ENCODE measurements at places on chromosomes 4 and X. TPM values are rescaled to one million over a fixed set of nuclear protein-coding genes. Genes with fewer than 3 reads are reported as not detected.

Gene EDA2R
- total RNA-seq, result 23.8 TPM

Gene ZNF185
- total RNA-seq, result 3.6 TPM

Gene TBC1D8B
- 10.4 TPM for total RNA-seq

Gene ADH1B
- total RNA-seq, result 0.36 TPM

DNA sequence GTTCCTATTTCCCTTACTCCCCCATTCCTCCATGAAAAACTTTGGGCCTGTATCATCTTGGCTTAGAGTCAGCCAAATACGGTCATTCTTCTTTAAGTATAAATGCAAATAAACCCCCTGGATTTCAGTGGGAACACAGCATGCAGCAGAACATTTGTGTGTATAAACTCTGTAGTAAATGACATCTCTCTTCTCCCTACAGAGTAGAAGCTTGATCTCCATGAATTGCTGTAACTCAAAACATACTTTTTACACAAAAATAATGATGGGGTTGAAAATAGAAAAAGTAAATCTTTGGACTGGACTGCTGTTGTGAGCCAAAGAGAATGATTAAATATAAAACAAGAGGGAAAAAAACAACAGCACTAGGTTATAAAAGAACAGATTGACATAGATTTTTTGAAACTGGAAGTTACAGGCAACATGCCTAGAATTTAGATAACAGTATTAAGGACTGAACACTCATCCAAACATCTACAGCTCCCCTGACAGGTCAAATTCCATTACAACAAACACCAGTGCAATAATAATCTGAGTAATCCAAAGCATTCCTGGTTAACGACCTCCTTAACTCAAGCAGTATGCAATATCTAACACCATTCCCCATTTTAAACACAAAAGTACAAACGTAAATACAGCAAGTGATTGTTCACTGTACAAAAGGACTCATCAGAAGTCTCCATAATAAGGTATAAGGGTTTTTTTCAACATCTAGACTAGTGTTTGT, 30.7 kb downstream of the TSPAN5 start:
- DNase-seq, result peak; percentile 81

GRCh38 chr4:4332529-4332928, 42.5 kb downstream of the ZBTB49 start:
- no peak for DNase-seq

GRCh38 chrX:111086591-111087006, 9.4 kb upstream of the PAK3 start:
- no peak for DNase-seq

DNA sequence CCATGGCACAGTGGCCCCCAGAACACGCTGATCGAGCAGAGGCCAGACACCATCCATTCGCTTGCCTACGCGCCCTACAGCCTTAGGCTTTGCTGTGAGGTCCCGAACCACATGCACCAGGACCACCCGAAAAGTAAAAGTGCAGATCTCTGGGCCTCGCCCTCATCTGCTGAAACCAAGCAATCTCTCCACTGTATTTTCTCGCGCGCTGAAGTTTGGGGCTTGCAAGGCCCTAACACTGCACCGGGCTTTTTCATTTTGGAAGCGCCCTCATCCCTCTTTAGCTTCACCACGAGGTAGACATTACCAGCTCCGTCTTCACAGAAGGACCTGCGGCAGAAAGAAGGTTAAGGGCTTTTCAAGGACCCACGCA, 21.2 kb downstream of the NKX3-2 start:
- no peak for DNase-seq

DNA sequence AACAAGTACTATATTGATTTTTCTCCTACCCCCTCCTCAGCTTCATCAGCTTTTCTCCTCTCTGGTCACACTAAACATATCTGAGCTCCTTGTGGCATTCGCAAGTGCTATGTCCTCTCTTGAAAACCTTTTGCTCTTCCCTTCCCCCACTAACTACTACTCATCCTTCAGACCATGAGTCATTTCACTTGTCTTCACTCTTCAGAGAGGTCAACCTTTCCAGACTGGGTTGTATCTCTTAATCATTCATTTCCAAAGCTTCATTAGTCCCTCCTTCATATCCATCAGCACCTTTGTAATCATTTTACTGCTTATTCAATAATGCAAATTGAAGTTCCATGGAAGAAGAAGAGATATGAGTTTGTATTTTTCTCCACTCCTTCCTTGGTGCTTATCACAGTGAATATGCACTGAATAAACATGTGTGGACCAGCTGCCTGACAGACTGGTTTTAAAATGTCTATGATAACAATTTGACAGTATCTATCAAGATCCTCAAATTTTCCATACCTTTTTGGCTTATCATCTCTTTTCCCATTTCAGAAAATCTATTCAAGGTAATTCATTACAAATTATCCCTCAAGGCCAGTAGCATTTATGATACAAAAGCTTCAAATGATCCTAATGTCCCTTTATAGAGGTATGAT, 28.4 kb downstream of the DDX60L start:
- peak; percentile 71 for DNase-seq

DNA sequence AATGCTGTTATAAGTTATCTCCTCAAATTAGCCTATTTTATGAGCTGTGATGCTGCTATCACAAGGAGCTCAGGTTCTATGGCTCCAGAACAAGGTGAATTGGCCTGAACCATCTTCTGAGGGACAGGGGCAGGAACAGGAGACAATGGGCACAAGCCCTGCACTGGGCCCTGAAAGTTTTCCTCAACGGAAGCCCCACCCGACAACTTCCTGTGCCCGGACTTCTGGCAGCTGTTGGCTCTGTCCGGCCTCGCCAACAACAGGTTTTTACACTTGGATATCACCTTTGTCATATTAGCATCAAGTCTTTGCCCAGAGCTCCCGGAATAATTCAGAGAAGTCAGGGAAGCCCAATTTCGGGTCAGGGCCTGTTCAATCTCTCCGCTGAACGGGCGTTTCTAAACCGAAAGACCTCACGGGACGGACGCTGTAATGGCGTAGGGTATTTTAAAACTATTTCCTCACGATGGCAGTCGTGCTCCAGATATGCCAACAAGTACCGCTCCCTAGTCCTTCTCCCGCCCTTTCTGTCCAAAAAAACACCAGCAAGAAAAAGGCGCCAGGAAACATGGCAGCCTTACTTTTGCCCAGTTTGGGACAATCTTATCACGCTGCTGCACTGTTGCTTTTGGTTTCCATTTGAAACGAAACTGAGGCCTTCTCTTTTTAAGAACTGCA, 201.0 kb upstream of the STK26 start:
- peak; percentile 85 for DNase-seq

GRCh38 chr4:41927796-41928499, 7.3 kb upstream of the TMEM33 start:
- no peak for DNase-seq

DNA sequence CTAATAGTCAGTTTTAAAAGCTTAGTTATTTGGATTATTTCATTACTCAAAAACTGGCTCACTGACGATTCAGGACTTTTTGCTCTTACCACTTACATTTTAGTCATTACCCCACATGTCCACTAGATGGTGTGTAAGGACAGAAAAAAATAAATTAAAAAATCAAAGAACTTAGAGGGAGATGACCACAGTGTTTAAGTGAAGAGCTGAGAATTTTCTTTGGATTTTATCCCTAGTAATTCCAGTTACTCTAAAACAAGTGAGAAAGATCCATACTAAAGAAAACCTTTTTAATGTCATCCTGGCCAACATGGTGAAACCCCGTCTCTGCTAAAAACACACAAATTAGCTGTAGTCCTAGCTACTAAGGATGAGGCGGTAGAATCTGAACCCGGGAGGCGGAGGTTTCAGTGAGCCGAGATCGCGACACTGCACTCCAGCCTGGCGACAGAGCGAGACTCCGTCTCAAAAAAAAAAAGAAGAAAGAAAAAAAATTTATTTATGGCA, 26.4 kb upstream of the TMPRSS11B start:
- peak; percentile 73 for DNase-seq

GRCh38 chr4:108533245-108533844, 87.0 kb upstream of the RPL34 start:
- no peak for DNase-seq

GRCh38 chrX:26918631-26919030, 544.5 kb downstream of the PPP4R3C start:
- DNase-seq, result no peak
